Gastrocnemius medialis (tissue), 4 donors: ENCODE measurements at places on chromosomes 5 and 9. TPM values are rescaled to one million over a fixed set of nuclear protein-coding genes. Genes with fewer than 3 reads are reported as not detected.

DNA sequence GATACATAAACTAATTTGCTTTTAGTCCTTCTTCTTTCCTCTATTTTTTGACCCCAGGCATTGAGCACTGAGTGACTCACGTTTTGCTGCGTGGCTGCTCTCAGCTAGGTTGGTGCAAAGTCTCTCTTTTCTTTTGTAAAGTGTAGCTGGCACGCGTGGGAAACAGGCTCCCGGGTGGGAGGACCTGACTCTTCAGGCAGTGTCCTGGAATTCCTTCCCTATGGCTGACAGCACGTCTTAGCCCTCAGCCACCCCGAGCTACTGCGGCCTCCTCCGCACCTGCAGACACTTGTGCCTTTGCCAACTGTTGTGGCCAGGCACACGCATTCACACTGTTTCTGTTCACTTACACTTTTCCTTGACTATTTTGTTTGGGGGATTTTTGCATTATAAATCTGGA is 877 bp upstream of the SCGB3A1 start:
- no peak overlapping the region for H3K27ac ChIP-seq
- no peak overlapping the region for H3K4me3 ChIP-seq
- DNase-seq: no peak
- peaks cover 14% of the 10 kb centered on the region for H3K27me3 ChIP-seq
- no peaks in the 10 kb centered on the region for H3K4me1 ChIP-seq
- H3K36me3 ChIP-seq: no peaks in the 10 kb centered on the region

GRCh38 chr9:18478501-18479361 is 4.8 kb downstream of the ADAMTSL1 start:
- DNase-seq: no peak
- H3K4me3 ChIP-seq: no peak overlapping the region
- no peaks in the 10 kb centered on the region for H3K36me3 ChIP-seq
- peaks cover 7% of the 10 kb centered on the region for H3K4me1 ChIP-seq

- H3K27me3 ChIP-seq: no peaks in the 10 kb centered on the region
- H3K27ac ChIP-seq: no peak overlapping the region
- no peaks in the 10 kb centered on the region for H3K36me3 ChIP-seq
- H3K4me1 ChIP-seq: peaks cover 9% of the 10 kb centered on the region
Observed at GRCh38 chr5:119083679-119084078, 12.8 kb downstream of the DMXL1 start.

- no peak overlapping the region for H3K27ac ChIP-seq
- no peak for DNase-seq
- no peaks in the 10 kb centered on the region for H3K27me3 ChIP-seq
- H3K4me3 ChIP-seq: no peak overlapping the region
- no peaks in the 10 kb centered on the region for H3K36me3 ChIP-seq
Observed at GRCh38 chr9:16314476-16314875, 556.0 kb downstream of the BNC2 start.

GLT6D1 gene
- not detected for total RNA-seq

TXNDC15 gene
- total RNA-seq: 72.4 TPM

CDO1 gene
- total RNA-seq: 21.9 TPM

IL12B gene
- not detected for total RNA-seq

SPINK13 gene
- total RNA-seq: not detected
